ENCODE measurements at places on chromosomes 13 and 19.
A peak's percentile ranks its signal among the peaks of the same experiment; 100 is the strongest.

- DNase-seq = no peak
These were observed 5.7 kb upstream of the MRPS31 start for GRCh38 chr13:40776681-40777165.

DNA sequence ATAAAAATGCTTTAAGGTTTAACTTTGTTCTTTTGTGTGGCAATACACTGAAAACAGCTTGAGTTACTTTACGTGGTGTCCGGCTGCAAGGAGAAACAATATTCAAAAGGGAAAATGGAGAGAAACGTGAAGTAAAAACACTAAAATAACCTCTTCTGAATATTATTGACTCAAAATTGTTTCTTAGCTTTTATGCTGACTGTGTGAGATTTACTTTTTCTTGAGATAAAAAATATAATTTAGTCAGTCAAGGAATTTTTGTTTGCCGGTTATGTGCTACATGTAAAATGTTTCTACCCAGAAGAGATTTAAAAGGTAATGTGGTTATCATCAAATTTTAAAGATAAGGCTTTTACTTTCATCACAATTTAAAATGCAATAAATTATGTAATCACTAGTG is 200.6 kb upstream of the GPC6 start:
- no peak for DNase-seq

GRCh38 chr13:77981281-77981881 is 62.8 kb upstream of the EDNRB start:
- DNase-seq = no peak

DNA sequence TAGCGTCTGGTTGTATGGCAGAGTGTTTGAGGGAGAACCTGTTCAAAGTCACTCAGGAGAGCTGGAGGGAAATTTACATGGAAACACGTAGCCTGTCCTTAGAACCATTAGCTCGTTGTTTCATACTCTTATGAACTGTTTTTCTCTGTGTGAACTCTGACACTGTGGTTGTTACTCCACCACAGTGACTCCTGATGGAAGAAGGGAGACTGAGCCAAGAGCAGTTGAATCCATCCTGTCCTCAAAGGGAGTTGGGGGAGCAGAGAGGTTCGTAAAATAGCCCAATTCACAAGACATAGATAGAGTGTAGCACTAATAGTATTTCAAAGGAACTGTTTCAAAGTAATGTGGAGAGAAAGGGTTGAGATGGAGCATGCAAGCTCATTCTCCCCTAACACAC is 964.8 kb downstream of the PCDH9 start:
- DNase-seq = no peak

DNA sequence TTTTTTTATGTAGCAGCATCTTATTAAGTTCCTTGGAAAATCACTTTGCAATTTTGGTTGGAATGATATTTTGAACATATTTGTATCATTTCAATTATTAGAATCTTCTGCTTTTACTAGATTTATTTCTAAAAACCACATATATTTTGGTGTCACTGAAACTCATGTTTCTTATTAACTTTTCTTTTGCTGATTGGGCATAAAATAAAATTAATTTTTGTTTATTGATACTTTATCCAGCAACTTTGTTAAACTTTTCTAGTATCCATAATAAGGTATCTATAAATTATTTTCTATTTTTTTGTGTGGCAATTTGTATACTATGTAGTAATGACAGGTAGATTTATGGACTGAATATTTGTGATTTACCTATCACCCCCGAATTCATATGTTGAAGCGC is 556.4 kb upstream of the ATXN8OS start:
- no peak for DNase-seq

DNA sequence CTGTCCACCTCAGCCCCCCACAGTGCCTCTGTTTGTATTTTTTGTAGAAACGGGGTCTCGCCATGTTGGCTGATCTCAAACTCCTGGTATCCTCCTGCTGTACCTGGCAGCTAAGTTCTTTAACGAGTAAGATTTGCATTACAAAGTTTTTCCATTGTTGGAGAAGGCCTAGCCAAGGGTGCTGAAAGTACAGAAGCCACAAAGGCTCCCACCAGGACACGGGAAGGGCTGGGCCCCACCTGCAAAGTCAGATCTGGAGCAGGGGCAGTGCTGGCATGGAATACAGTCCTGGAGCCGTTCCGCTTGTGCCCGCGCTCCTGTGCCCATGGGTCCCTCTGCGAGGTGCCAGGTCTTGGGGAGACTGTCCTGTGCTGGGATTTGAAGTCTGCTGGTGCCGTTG is 12.1 kb downstream of the FZR1 start:
- DNase-seq = no peak

DNA sequence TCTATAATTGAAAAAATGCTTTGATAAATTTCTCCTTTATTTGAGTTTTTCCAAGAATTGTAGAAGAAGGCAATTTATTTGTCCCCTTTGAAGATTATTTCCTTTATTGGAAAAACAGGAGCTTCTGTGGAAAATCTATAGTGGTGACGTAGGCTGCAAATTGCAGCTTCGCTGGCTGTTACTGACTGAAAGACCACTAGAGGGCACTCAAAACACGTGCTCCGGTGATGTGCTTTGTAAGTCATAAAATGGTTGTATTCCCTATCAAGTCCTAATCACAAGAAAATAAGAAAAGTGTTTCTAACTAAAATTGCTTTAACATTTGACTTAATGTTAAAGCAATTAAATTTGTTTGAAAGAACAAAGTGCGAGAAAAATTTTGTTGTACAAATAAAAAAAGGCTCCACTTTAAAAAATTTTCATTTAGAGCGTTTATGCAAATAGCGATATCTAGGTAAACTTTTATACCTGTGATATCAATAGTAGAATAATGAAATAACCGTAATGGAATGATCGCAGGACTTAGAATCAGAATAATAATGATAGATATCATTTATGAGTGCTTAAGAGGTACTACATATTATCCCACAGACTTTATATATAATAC is 638.2 kb upstream of the SPRY2 start:
- DNase-seq = no peak

- DNase-seq = no peak
These were observed 1.2 kb downstream of the RNF113B start for GRCh38 chr13:98175823-98176222.

- no peak for DNase-seq
These were observed 24.8 kb downstream of the TSKS start for GRCh38 chr19:49738268-49738667.

DNA sequence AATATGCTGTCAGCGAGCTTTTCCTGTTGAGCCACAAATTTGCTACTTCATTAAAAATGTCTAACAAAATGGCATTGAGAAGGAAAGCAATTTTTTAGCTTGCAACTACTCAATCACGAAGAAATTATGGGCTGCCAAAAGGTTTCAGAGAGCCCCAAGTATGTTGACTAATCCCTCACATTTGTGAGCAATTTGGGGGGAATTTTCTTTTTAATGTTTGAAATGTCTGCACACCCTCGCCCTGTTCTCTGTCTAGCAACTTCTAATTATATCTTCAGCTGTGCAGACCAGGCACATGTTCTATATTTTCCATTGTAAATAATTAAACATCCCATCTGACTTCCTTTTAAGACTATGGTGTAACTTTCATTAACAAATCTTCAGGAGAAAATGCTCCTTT is 192.9 kb downstream of the DCT start:
- no peak for DNase-seq

- no peak for DNase-seq
These were observed 24.9 kb downstream of the PCID2 start for GRCh38 chr13:113183450-113184129.

DNA sequence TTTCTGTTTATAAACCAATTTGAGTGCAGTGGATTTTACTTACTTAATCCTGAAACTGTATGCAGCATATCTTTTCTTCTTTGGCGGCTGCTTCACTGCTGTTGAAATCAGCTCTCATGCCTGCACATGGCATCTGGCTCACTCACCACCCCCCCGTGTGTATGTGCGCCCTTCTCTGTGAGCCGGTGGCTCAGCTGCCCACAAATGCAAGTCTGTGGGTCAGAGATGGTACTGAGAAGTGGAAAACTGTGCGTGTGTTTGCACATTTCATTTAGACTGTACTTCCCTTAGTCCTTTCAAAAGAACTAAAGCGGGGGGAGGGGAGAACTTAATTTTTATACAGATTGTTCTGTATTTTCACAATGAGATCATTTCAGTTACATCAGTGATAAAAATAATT is 307.6 kb downstream of the SHISA2 start:
- DNase-seq = no peak

DNA sequence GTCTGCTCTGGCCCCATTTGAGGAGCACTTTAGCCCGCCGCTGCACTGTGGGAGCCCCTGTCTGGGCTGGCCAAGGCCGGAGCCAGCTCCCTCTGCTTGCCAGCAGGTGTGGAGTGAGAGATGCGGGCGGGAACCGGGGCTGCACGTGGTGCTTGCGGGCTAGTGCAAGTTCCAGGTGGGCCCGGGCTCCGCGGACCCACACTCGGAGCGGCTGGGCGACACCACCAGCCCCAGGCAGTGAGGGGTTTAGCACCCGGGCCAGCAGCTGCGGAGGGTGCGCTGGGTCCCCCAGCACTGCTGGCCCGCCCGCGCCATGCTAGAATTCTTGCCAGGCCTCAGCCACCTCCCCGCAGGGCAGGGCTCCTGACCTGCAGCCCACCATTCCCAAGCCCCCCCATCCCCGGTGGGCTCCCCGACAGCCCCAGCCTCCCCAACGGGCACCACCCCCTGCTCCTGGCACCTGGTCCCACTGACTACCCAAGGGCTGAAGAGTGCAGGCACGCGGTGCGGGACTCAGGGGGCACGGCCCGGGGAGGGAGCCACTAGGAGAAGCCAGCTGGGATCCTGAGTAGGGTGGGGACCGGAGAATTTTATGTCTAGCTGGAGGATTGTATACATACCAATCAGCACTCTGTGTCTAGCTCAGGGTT is 19.1 kb downstream of the COMMD6 start:
- DNase-seq = no peak

DNA sequence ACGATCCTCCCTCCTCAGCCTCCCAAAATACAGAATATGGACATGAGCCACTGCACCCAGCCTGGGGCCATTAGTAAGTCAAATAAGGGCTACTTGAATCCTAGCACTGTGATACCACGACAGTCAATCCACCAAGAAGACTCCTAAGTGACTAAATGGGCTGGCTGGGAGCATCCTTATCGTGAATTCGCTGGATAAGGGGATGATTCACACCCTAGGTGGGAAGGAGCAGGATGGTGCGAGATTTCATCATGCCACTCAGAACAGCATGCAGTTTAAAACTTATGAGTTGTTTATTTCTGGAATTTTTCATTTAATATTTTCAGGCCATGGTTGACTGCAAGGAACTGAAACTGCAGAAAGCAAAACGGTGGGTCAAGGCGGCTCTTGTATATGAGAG is 30.2 kb downstream of the ATP8A2 start:
- DNase-seq = no peak

GRCh38 chr19:55310498-55310897 is 14.6 kb downstream of the TMEM150B start:
- no peak for DNase-seq

- DNase-seq = peak; percentile 67
These were observed 552 bp upstream of the GRWD1 start for GRCh38 chr19:48445256-48445605.

DNA sequence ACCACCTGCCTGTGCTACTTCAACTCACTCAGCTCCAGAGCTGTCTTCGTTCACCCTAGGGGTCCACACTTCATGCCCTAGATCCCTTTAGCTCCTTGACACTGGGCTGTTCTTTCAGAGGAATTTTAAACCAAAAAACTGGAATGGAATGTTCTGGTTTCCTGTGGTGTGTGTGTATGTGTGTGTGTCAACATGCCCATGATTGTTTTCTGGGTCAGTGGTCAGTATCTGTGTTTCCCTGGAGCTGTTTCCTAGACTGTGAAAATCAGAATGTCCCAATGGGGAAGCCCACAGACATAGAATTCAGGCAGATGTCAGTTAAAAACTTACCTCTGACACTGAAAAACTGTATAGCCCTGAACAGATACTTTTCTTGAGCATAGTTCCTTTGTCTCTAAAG is 1.3 kb downstream of the PMIS2 start:
- DNase-seq = no peak

- no peak for DNase-seq
These were observed 294.2 kb downstream of the ZNF536 start for GRCh38 chr19:30666301-30666803.

DNA sequence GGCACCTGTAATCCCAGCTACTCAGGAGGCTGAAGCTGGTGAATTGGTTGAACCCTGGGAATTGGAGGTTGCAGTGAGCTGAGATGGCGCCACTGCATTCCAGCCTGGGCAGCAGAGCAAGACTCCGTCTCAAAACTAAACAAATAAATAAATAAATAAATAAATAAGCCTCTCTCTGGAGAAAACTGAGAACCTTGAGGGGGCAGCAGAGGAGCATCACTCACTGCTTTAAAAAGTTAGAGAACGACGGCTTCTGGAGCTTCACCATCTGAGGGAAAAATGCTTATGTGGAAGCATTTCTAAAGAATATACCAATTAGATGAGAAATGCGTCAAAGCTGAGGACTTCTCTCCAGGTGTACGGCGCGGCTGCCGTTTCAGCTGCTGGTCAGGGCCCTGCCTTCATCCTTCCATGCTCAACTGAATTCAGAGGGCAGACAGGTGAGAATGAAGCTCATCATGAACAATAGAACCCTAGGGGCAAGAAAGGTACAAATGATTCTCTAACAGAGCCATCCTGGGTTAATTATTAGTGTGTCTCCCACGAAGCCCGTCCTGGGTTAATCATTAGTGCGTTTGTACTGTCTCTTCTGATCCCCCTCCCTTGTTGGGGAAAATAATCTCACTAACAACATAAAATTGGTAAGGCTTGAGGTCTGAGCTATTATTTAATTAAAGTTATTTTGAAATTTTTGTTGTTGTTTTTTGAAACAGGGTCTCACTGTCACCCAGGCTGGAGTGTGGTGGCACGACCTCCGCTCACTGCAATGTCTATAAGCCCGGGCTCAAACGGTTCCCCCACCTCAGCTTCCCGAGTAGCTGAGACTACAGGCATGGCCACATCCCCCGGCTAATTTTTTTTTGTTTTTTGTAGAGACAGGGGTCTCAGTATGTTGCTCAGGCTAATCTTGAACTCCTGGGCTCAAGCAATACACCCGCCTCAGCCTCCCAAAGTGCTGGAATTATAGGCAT is 80.1 kb downstream of the IPO5 start:
- DNase-seq = no peak

- DNase-seq = no peak
These were observed 9.9 kb downstream of the IGFL1 start for GRCh38 chr19:46239193-46240024.

DNA sequence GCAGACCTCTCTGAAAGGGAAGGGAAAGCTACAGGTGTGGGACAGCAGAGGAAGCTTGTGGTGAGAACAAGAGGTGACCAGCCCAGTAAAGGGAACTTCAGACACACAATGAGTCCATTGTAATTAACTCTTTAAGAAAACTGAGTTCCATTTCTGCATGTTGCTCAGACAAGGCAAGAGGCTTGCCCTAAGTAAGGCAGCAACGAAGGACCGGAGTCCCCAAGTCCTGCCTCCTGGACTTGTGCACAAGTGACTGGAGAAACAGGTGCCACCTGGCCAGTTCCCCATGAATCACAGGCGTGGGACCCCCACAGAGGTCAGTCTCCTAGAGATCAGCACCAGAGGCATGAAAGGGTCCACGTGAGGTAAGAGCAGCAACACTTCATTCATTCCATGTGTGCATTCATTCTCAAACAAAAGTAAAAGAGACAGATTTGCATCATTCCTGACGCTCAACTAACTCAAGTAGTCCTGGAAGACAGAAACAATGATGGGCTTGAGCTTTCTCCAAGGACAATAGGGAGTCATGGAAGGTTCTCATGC is 14.7 kb upstream of the SIGLEC6 start:
- DNase-seq = no peak

GRCh38 chr19:28313633-28314032 is 899.3 kb downstream of the UQCRFS1 start:
- DNase-seq = no peak

Data from NCI-H774 (cell line).